Activated naive CD4-positive, alpha-beta T cell treated with Interleukin-2 at 50 U/mL for 16 hours (primary cell): ENCODE measurements at places on chromosomes 3 and 15.
A peak's percentile ranks its signal among the peaks of the same experiment; 100 is the strongest.

DNA sequence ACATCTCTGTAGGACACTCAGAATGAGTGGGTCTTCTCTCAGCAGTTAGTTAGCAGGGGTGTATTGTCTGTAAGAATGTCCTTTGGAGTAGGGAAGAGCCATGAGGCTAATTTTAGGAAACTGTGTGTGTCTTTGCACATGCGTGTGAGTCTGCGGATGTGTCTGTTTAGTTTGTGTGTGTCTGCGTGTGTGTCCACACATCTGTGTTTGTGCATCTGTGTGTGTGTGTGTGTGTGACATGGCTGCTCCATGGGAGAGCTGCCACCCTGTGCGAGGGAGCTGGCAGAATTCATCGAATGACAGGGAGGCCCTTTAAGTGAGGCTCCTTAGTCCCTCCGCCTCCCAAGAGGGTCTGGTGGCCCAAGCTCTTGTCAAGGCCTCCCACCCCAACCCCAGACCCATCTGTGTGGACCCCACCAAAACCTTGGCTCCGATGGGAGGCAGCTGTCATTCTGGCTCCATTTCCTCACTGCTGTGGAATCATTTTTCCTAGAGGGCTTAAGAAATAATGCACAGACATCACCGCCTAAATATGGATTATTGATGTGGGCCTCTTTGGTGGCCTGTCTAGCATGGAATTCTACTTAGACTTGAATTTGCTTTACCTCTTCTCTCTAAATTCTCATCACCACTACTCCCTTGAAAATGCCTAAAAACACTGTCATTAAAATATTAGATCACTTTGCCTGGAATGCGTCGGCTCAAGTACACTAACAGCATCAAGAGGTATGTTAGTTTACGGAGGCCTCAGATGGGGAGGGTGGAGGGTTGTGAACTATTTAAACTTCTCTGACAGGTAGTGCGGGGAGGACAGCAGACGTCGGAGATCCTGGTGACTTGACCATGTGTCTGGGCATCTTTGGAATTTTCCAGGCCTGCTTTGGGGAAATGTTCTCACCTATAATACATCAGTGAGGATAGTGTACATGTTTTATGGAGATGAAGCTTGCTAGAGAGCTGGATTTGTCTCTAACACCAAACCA is 9.4 kb downstream of the ESYT3 start:
- no peak for DNase-seq

GRCh38 chr3:139312959-139313358 is 30.9 kb upstream of the MRPS22 start:
- no peak for DNase-seq

GRCh38 chr3:136546720-136547119 is 205.5 kb downstream of the STAG1 start:
- DNase-seq: no peak

DNA sequence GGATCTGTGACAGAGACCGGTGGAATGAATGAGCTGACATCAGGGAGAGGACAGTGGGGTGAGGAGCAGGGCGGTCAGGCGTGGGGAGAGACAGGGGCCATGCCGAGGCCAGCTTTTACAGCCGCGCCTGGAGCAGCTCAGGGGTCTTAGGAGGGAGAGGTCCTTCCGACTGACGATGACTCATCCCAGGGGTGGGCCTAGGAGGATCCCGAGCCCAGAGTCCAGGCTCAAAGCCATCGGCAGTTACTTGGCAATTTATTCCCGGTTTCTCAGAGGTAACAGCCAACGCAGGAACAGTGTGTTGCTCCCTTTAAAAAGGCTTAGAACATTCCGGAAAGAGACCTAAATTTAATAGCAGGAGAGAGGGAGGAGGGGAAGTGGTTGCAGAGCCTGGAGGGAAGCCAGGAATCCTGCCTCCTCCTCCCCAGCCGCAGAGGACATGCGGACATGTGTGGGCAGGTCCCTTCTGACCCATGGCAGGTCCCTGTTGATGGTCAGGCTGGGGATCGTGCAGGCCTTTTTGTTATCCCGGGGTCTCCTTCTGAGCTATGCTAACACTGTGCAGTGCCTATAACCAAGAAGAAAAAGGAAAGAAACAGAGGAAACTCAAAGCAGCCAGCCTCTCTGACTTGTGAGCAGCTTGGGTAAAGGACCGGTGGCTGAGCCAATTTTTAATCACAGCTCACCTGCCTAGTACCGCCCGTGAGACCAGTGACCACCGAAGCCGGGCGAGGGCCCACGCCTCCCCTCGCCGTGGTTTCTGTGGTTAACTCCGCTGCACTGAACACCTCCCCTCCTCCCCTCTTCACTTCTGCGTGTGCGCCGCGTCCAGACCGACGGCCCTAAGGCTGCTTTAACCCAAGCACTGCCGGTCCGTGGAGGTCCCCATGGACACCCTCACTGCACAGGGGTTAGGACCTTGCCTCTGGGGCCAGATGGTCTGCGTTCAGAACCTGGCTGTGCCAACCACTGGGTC is 392.4 kb upstream of the PROK2 start:
- no peak for DNase-seq

DNA sequence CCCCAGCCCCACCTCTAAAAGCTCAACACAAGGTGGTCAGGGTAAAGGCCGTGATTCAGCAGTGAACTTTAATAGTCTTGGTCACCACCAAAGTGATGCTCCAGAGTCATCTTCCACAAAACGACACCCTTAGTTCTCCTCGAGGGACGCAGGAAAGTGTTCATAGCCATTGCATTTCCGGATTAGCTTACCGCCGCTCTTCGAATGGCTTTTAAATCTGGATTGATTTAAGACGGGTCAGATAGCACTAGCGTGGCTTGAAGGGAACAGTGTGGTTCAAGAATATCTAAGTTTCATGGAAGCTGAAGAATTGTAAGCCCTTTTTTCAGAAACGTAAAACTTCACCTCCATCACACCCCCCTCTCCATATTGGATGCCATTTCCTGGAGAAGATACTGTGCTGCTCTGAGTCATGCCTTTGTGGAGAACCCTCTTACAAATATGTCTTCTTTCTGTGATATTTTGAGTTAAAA is 829 bp downstream of the RNF7 start:
- peak; percentile 16 for DNase-seq

DNA sequence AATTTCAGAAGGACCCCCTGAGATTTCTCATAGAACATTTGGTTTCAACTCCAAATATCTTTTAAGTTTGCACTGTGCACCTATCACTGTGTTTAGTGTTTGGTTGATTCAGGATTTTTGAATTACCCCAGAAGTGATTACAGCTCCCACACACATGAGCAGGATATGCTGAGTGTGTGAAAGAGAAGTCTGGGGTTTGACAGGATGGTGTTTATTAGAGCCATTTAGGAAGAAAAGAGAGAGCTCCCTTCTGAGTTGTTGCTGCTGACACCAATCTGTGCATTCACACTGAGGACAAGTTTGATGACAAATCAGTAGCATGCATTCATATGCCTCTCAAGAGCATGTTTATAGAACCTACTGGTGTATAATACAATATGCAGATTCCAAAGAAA is 118.1 kb downstream of the RPL22L1 start:
- DNase-seq: no peak

- no peak for DNase-seq
These were observed 72.8 kb downstream of the VGLL4 start for GRCh38 chr3:11570789-11571495.

GRCh38 chr3:136343873-136344555 is 93.9 kb downstream of the PCCB start:
- DNase-seq: no peak
